ENCODE measurements at places on chromosomes 7 and 10. TPM values are rescaled to one million over a fixed set of nuclear protein-coding genes. Genes with fewer than 3 reads are reported as not detected.

Gene PDE6C
- total RNA-seq = not detected

Gene ARHGAP19
- 4.5 TPM for total RNA-seq

Gene CH25H
- not detected for total RNA-seq

GRCh38 chr10:1376384-1376945, 320.3 kb downstream of the WDR37 start:
- no peak for DNase-seq

DNA sequence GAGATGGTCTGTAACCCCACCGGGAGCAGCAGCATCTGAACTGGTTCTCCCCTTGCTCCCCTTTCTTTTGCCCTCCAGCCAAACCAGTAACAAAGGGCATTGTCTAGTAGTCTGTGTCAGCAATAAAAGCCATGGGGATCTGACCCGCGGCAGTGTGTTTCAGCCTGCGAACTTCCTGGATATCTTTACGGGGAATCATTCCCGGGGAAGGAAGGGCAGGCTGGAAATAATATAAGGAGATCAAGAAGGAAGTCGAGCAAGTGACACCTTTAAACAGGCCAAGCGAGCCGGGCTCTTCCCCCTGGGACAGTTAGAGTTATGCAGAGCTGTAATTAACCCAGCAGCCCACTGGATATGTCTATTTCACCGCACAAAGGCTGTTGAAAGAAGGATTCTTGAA, 661.2 kb upstream of the GALNT17 start:
- DNase-seq = no peak

GRCh38 chr7:30924624-30925023, 13.0 kb downstream of the AQP1 start:
- DNase-seq = no peak

Data from Caki2 (cell line).